ENCODE measurements at places on chromosomes 16 and 17. TPM values are rescaled to one million over a fixed set of nuclear protein-coding genes. Genes with fewer than 3 reads are reported as not detected.

The NOL11 gene
- 24.5 TPM for polyA plus RNA-seq

The NOS2 gene
- not detected for polyA plus RNA-seq

The HNF1B gene
- not detected for polyA plus RNA-seq

The DNAH3 gene
- 0.05 TPM for polyA plus RNA-seq

The SPATA32 gene
- polyA plus RNA-seq = 0.36 TPM

The CBFA2T3 gene
- polyA plus RNA-seq = not detected

The CCL7 gene
- polyA plus RNA-seq = not detected

The ODAD4 gene
- not detected for polyA plus RNA-seq

The NLK gene
- 1.9 TPM for polyA plus RNA-seq

All from CD4-positive, CD25-positive, alpha-beta regulatory T cell (primary cell).